ENCODE measurements at places on chromosomes 3 and 15.

GRCh38 chr15:68641376-68641775, 62.6 kb downstream of the CORO2B start:
- no peak for DNase-seq

GRCh38 chr3:194034346-194035336, 101.3 kb upstream of the HES1 start:
- no peak for DNase-seq

DNA sequence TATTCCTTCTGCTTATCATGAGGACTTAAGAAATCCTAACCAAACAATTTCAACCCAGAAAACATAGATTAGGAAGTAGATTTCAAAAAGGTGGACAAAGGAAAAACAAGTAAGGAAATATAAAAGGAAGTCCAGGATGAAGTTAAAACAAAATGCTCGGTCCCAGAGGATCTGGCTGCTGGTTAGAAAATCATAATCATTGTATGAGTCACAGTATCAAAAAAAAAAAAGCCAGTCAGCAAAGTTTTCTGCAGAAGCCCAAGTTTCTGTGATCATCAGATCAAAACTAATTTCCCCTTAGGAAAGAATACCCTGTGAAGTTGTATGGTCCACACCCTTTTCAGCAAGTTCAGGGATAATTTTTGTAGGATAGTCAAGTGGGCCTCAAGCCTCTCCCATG, 43.0 kb upstream of the LRTM1 start:
- DNase-seq = no peak

DNA sequence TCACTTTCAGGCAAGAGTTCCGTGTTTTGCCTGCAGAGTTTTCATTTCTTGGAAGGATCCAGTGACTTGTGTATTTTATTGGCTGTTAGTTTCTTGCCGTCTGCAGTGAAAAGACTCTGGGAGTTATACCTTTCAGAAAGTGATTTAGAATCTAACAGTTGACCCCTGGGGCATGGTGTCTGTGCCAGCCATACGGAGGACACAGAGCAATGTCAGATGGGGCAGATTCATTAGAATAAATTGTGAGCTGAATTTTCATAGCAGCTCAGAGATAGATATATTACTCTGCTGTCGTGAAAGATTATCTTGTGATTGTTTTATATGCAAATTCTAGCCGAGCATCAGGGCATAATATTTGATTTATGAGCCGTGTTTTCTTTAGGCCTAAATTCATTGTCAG, 131.6 kb downstream of the SV2B start:
- DNase-seq = no peak

DNA sequence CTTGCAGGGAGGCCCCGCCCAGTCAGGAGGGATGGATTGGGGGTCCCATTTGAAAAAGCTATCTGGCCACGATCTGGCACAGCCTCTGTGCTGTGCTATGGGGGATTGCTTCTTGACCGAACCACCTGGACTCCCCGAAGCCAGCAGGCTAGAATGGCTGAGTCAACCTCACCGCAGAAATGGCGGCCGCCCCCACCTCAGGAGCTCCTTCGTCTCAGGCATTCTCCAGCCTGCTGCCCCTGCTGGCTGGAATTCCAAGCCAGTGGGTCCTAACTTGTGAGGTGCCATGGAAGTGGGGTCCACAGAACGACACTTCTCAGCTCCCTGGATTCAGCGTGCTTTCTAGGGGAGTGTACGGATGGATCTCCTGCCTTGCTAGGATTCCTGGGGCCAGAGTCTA, 180.5 kb upstream of the TRIM42 start:
- no peak for DNase-seq

DNA sequence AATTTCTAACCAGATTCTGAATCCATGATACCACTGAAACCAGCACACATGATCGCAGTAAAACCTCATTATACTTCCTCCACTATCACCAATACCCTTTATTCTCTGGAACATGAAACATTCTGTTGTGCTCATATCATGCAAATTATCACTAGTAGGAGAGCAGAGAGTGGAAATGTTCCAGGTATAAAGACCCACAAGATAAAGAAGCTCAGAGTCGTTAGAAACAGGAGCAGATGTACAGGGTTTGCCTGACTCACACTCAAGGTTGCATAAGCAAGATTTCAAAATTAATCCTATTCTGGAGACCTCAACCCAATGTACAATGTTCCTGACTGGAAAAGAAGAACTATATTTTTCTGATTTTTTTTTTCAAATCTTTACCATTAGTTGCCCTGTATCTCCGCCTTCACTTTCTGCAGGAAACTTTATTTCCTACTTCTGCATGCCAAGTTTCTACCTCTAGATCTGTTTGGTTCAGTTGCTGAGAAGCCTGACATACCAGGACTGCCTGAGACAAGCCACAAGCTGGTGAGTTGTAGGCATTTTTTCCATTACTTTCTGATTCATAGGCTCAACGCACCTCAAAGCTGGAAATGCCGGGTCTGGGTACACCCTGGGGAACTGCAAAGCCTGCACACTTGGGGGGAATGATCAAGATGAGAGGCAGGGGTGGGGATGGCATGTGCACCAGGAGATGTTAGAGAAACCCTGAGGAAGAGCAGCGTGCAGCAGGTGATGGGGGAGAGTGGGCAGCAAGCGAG, at the start of gene CCR2:
CCR2 (plus strand) TSS at position 465 of the 764 bp plus-strand sequence. CDS start 3,417 bp downstream, outside the sequence.
- peak; percentile 21 for DNase-seq

GRCh38 chr3:3177861-3178497, 1.5 kb downstream of the CRBN start:
- DNase-seq = no peak

DNA sequence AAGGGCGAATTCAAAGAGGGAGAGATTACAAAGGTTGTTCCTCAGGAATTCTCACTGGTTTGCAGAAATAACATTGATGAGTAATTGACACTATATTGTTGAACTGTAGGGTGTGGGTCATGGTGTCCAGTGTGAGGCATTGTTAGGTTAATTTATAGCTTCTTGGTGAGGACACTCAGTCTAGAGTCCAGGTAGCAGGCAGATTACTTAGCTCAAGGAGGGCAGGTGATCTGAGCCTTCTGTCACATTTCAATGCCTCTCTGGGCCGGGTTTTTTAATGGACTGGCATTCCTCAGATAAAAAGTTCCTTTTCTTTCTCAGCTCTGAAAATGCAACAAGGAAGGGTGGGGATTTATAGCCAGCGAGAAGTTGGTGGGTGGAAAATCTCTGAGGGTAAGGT, 194.2 kb upstream of the PROK2 start:
- DNase-seq = no peak

- no peak for DNase-seq
These were observed 17.9 kb downstream of the FRMD5 start for GRCh38 chr15:44177139-44177538.

- DNase-seq = no peak
These were observed 9.6 kb upstream of the CYP11A1 start for GRCh38 chr15:74376825-74377581.

- DNase-seq = no peak
These were observed 38.7 kb downstream of the ANXA2 start for GRCh38 chr15:60358935-60359682.

GRCh38 chr3:45409921-45410320, 21.5 kb downstream of the LARS2 start:
- no peak for DNase-seq

GRCh38 chr3:23778446-23778845, 27.3 kb upstream of the UBE2E1 start:
- no peak for DNase-seq

DNA sequence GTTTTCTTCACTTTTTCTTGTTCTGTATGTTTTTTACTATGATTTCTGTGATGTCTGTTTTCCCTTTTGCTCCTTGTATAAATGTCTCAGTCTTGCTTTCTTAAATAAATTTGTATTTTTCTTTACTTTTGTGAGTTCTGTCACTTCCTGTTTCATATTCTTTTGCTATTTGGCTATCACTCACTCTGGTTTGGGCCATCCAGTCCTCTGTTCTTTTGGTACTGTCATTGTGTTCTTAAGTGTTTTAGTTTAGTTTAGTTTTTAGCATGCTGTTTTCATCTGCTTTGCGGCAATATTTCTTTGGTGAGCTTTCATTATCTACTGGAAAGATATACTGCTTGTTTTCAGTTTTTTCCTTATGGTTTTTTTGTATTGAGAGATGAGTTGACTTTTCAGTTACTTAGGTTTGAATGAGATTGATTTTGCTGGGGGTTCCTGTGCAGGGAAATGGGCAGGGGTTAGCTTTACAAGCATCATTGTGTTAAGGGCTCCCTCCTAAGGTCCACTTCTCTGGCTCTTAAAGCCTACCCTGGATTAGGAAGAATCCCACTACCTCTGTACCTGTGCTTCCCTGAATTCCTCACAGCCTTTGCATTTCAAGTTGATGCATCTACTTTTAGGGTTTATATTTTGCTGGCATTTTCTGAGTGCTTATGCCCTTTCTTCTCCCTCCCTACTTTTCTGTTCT, 35.1 kb downstream of the PDCD6IP start:
- no peak for DNase-seq

DNA sequence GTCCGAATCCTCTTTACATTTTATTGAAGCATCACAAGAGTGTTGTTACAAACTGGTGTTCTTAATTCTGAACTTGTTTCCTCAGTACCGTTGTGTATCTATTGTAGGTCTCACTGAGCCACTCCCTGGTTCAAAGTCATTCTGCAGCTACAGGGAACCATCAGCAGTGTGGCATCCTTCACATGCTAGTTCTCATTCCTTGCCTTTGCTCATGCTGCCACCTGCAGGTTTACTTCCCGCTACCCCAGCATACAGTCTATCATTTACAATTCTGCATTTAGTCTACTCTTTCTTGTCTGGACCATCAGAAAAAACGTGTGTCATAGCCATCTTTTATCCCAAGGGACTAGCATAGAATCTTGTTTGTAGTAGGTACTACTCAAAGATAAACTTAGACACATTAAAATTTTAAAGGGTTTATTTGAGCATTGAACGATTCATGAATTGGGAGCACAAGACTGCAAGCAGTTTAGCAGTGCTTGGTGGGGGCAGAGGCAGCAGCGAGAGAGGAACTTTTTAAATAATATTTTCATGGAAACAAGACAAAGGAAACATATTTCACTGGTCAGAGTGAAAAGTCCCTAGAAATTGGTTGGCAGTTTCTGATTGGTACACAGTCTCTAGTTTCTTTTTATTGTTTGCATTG, 402.1 kb downstream of the CADM2 start:
- DNase-seq = peak; percentile 14

DNA sequence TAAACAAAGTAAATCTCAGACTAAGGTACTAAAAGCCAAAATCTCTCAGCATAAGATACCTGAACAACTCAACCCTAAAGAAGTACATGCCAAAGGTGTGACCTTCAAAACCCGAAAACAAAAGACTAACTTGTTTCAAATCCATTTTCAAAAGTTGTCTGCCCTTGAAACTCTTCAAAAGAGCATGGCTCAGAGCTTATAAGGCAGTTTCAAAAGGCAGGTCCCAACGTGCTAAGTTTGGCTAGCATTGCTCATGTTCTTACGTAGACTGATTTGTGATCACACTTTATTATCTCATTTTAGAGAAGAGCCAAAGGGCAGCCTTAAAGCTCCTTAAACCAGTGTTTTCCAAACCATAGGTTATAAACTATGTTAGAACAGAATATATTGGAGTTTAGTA, 112.2 kb downstream of the FEZF2 start:
- no peak for DNase-seq

GRCh38 chr3:141485641-141486495, 959 bp upstream of the RASA2 start:
- no peak for DNase-seq

GRCh38 chr15:28001641-28002040, 97.5 kb downstream of the OCA2 start:
- DNase-seq = no peak

- no peak for DNase-seq
These were observed 732 bp downstream of the SAXO2 start for GRCh38 chr15:82263350-82263749.

GRCh38 chr3:58184309-58184981, 26.3 kb downstream of the DNASE1L3 start:
- no peak for DNase-seq

DNA sequence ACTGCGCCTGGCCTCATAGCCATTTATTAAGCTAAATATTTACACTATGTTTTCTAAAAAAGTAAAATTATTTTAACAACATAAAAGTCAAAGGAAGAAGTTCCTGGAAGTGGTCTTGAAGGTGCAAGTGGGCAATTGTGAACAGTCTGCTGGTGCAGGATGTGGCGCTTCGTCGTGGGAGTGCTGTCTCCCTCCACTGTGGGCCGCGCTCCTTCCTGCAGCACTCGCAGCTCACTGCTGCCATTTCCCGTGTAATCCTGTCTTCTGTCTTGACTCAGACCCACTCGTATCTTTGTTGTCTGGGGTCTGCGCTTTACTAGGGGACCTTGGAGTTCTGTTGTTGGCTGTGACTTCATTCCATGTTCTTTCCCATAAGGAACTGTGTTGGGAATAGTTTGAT, 56.3 kb downstream of the APBA2 start:
- DNase-seq = peak; percentile 59

- no peak for DNase-seq
These were observed 26.2 kb upstream of the SPTBN5 start for GRCh38 chr15:41919954-41920538.

DNA sequence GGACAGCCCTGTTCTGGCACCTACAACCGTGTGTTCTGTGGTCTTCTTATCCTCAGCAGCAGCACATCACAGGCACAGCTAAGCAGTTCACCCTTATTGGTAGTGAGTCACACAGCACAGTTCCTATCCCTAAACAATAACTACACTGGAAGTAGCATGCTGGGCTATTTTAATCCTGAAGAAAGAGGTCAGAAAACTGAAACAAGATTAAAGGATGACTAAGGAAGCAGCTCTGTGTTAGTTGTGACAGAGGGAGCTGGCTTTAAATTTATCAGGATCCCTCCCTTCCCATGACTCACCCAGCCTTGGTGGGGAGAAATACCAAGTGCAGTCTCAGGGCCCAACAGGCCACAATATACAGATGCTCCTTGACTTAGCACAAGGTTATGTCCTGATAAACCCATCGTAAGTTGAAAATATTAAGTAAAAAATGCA, 144.3 kb downstream of the ERC2 start:
- no peak for DNase-seq

DNA sequence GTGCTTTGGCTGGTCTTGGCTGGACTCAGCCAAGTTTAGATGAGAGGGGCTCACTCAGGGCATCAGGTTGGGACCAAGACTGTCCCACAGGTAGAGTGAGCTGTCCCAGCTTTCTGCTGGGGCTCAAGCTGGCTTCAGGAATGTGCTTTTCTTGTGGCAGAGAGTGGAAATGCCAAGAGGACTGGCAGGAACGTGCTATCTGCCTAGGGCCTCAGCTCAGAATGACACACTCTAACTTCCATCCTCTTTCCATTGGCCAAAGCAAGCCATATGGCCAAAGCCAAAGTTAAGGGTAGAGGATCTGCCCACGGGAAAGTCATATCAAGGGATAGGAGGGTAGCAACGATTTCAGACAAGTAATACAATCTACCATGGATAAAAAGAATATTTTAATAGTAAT, 178.8 kb downstream of the ABHD5 start:
- no peak for DNase-seq

DNA sequence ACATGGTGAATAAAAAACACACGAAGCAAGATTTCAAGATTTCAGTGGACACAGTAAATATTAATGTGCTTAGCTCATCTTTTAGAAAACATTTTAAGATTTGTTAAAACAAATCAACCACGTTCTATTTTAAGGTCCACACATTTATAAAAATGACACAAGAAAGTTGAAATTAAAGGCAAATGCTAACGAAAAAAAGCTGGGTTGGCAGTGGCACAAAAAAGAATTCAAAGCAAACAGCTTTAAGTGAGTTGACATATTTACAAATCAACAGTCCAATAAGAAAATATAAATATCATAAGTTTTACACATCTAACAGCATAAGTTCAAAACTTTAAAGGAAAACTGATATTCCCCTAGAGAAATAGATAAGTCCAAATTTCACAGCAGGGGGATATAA, 430.4 kb upstream of the CCDC54 start:
- no peak for DNase-seq

Measured in T-helper 2 cell (primary cell).